ENCODE measurements at places on chromosomes 1 and 21. TPM values are rescaled to one million over a fixed set of nuclear protein-coding genes. Genes with fewer than 3 reads are reported as not detected.

UTS2 gene
- not detected for total RNA-seq

LRRC38 gene
- not detected for total RNA-seq

CLCA1 gene
- total RNA-seq, result not detected

PTGS2 gene
- 4.5 TPM for total RNA-seq

DNAI4 gene
- 0.55 TPM for total RNA-seq

MATN1 gene
- total RNA-seq, result not detected

TPTE gene
- total RNA-seq, result not detected

SMYD3 gene
- total RNA-seq, result 12.2 TPM

ACTN2 gene
- total RNA-seq, result not detected

ENAH gene
- total RNA-seq, result 95.3 TPM

KCND3 gene
- not detected for total RNA-seq
